COR-L47 (cell line): ENCODE measurements at places on chromosomes 5 and 9.

- no peak for DNase-seq
These were observed 442.2 kb upstream of the MPDZ start for GRCh38 chr9:13721481-13722235.

GRCh38 chr5:76165711-76166374 is 82.7 kb downstream of the SV2C start:
- DNase-seq: no peak

DNA sequence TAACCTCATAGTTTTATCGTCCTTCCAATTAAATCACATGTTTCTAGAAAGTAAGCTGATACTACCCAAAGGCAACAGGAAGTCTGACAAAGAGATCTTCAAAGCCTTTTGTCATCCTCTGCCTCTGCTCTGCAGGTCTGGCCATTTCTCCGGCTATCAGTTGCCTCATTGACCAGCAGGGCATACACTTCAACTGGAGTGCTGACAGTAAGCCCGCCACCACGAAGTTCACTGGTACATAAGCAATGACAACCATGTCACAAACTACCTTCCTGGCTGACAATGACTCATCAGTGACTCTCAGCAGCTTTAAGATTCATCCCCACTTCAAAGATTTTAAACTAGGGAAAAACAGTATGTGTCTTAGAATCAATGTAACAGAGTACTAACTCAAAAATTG is 20.6 kb downstream of the SPTLC1 start:
- no peak for DNase-seq

- no peak for DNase-seq
These were observed 40.4 kb upstream of the HAND1 start for GRCh38 chr5:154518438-154518867.

- no peak for DNase-seq
These were observed 31.6 kb downstream of the B4GALT1 start for GRCh38 chr9:33135470-33135958.

- DNase-seq: no peak
These were observed 540.2 kb upstream of the ZNF462 start for GRCh38 chr9:106322706-106323245.

- DNase-seq: no peak
These were observed 51.7 kb downstream of the ARHGAP26 start for GRCh38 chr5:142821733-142822487.

- DNase-seq: no peak
These were observed 47.7 kb upstream of the BOD1 start for GRCh38 chr5:173664154-173664526.

- DNase-seq: no peak
These were observed 35.1 kb upstream of the ATG10 start for GRCh38 chr5:81936750-81937149.

GRCh38 chr9:93812410-93812668 is 142.8 kb downstream of the BARX1 start:
- no peak for DNase-seq

- no peak for DNase-seq
These were observed 8.8 kb downstream of the FGF18 start for GRCh38 chr5:171428168-171428696.

- no peak for DNase-seq
These were observed 130.9 kb downstream of the ERCC6L2 start for GRCh38 chr9:96006296-96006879.

DNA sequence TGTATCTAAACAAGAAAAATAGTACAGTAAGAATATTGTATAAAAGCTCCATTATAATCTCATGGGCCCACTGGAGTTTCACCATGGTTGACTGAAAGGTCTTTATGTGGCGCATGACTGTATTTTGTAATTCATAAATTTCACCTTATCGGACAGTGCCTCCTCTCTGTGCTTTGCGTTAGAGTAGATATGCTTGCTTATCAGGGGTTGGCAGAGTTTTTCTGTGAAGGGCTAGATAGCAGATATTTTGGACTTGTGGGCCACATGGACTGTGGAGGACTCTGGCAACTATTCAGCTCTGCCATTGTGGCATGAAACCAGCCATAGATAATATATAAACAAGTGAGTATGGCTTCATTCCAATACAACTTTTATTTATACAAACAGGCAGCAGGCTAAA is 23.2 kb downstream of the GAPVD1 start:
- no peak for DNase-seq

GRCh38 chr5:41763081-41763480 is 107.1 kb downstream of the OXCT1 start:
- no peak for DNase-seq

- DNase-seq: no peak
These were observed 76.6 kb upstream of the TBCA start for GRCh38 chr5:77852514-77853352.

GRCh38 chr5:169085212-169085611 is 215.7 kb downstream of the SLIT3 start:
- no peak for DNase-seq

DNA sequence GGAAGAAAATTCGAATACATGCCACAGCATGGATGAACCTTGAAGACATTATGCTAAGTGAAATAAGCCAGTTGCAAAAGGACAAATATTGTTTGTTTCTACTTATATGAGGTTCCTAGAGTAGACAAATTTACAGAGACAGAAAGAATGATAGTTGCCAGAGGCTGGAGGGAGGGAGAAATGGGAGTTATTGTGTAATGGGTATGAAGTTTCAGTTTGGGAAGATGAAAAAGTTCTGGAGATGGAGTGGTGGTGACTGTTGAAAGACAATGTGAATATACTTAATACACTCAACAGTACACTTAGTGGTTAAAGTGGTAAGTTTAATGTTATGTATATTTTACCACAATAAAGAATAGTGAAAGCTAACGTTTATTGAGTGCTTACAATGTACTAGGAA is 99.6 kb upstream of the SLC44A1 start:
- DNase-seq: no peak

- DNase-seq: no peak
These were observed 43.7 kb downstream of the TEX10 start for GRCh38 chr9:100308965-100309564.

GRCh38 chr9:93264338-93265125 is 80.6 kb downstream of the WNK2 start:
- no peak for DNase-seq

- DNase-seq: no peak
These were observed 32.9 kb downstream of the SLC12A2 start for GRCh38 chr5:128116445-128116844.

GRCh38 chr5:172502410-172502809 is 48.1 kb upstream of the SH3PXD2B start:
- no peak for DNase-seq
